ENCODE measurements at places on chromosomes 13 and 19.

GRCh38 chr19:8512115-8512967 lies 1.6 kb downstream of the ZNF414 start:
- no peak for DNase-seq

- no peak for DNase-seq
Observed at GRCh38 chr13:104114101-104114500, 1047.9 kb upstream of the SLC10A2 start.

- DNase-seq: no peak
Observed at GRCh38 chr19:48659768-48660167, 13.0 kb downstream of the NTN5 start.

DNA sequence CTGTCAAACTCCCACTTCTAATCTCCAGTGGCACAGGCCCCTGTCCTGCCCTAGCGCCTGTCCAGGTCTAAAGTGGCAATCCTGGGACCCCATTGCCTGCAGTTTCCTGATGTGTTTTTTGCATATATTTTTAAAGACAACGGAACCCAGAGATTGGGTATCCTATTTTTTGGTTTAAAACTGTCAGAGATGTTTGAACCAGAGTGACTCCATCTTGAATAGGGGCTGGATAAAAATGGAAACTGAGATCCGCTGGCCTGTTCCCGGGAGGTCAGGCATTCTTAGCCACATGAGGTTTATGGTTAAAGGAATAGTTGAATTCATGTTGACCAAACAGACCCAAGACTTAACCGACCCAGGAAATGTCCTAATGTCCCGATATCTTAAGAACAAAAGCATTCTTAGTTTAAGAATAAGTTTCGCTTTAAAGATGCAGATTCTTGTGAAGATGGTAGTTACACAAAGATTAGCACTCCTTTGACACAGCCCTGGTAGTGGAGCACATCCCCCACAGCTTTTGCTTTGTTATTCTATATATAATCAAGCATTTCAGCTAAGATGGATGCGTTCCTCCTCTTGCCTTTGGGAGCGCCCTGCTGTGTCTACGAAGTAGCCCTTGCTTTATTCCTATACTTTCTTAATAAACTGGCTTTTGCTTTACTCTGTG lies 332.1 kb downstream of the UQCRFS1 start:
- no peak for DNase-seq

- no peak for DNase-seq
Observed at GRCh38 chr13:56681404-56681803, 459.3 kb upstream of the PRR20A start.

- DNase-seq: no peak
Observed at GRCh38 chr19:1942934-1943555, 2.1 kb downstream of the CSNK1G2 start.

- DNase-seq: no peak
Observed at GRCh38 chr13:94114166-94114565, 365.3 kb downstream of the DCT start.

- DNase-seq: peak; percentile 40
Observed at GRCh38 chr19:21158523-21159135, 16.8 kb downstream of the ZNF431 start.

DNA sequence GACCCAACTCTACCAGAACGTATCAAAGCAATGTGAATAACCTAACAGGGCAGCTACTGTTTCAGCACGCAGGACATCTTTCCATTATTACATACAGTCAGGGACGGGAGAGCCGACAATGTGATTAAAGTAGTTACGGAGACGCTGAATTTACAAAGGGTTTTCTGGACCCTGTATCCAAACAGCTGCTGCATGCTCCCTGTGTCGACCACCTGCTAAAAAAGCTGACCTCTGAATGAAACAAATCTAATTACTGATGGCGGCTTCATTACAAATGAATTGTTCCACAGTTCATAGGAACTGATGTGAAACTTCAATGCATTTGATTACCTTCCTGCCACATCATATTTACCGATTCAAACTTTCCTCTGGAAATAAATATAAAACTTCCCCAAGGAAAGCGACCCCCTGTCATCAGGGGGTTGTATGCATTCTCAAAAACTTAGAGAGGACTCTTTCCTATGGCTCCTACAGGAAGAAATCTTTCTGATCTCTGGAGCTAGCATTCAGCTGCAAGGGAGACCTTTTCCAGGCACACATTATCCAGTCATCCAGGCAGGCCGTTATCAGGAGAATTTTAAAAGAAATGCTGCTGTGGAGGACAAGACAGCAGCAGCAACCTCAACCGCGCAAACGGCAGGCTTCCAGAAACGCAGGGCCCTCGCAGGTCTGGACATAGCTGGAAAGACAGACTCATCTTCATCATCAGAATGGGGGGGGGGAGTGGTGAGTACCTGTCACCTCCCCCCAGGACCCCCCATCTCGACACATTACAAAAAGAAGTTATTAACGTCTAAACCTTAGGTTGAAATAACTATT lies 3.1 kb downstream of the EFNB2 start:
- DNase-seq: no peak

Data from AG04449 (cell line).